GM20000 (cell line): ENCODE measurements at places on chromosomes 13 and 19.

DNA sequence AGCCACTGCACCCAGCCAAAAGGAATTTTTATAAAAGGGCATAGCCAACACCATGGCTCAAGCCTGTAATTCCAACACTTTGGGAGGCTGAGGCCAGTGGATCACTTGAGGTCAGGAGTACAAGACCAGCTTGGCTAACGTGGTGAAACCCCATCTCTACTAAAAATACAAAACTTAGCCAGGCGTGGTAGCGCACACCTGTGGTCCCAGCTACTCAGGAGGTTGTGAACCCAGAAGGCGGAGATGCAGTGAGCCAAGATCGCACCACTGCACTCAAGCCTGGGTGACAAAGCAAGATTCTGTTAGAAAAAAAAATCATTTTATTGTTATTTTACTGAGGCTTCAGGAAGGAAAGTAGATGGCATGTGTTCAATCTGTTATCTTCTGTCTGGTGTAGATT lies 31.3 kb upstream of the FOXO1 start:
- DNase-seq: no peak

- peak; percentile 45 for DNase-seq
Observed at GRCh38 chr19:7292950-7293761, 1.1 kb downstream of the INSR start.

GRCh38 chr19:54160182-54160811 lies 776 bp upstream of the LENG1 start:
- DNase-seq: no peak

DNA sequence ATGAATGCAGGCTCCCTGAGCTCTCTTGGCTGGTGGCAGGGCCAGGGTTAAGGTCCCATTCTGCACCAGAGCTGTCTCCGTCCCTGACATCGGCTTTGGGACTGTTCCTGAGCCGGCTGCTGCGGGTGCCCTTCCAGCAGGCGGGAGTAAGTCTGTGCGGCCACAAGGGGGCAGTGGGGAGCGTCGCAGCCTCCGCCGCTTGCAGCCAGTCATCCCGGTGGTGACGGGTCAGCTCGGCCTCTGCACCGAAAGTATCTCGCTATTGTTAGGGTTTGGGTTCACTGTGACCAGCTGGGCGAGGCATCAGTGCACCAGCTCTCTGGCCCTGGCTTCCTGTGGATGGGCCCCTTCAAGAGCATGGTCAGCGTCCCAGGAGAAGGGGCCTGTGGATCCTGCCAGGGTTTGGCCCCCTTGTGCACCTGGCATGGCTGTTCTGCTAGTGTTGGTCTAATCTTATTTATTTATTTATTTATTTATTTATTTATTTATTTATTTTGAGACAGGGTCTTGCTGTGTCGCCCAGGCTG lies 15.1 kb downstream of the NDUFB7 start:
- DNase-seq: peak; percentile 90

DNA sequence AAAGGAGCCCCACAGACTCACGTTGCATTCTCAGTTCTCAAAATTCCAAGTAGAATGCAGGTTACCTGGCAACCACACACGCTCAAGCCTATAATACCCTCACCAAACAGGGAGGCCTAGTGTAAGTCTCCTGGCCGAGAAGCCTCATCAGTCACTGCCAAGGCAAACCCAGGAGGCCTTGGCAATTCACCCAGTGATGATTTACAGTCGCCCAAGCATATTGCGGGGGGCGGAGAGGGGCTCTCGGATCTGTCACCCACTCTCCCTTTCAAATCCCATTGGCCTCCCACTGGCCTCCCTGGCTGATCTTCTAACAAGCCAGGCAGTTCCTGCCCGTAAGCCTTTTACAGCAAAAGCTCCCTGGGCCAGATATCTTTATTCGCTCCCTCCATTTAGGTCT lies 1.1 kb downstream of the AKAP8L start:
- no peak for DNase-seq

- no peak for DNase-seq
Observed at GRCh38 chr13:41006306-41006705, 12.8 kb downstream of the ELF1 start.
